ENCODE measurements at places on chromosomes 4 and X. TPM values are rescaled to one million over a fixed set of nuclear protein-coding genes. Genes with fewer than 3 reads are reported as not detected.

The TLR1 gene
- 0.07 TPM for total RNA-seq

The ATP10D gene
- 4.9 TPM for total RNA-seq

The MAGEB2 gene
- not detected for total RNA-seq

The SOWAHD gene
- total RNA-seq, result 3.8 TPM

DNA sequence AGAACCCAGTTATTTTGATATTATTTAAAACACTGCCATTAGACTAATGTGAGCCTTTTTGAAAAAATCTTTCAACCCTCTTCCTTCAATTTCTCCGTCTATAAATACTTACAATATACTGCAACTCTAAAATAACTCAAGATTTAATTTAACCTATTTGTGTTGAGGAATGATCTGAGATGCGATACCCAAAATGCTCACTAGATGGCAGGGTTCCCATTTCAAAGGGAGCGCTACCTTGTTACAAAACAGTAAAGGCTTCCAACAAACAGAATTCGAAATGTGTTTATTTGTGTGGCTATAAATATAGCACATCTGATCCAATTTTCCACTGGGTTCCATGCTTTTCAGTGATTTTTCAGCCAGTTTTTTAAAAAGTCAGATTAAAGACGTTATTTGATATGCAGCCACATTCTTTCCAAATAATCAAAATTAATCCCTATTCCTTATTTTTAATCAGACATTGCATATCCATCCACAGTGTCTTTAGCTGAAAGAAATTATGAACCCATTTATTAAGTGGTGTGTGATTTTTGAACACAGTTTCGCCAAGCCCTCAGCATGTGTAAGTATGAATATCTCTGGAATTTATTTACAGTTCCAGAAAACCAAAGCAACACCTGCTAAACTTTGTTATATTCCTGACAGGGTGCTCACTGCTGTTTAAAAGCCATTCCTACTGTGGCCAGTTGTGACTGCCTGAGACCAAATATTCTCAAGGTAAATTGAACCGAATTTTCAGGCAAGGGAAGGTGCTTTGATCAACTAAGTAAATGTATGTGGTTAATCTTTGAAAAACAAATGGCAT lies 668.0 kb upstream of the LCORL start:
- H3K36me3 ChIP-seq, result no peaks in the 10 kb centered on the region
- peaks cover 36% of the 10 kb centered on the region for H3K4me1 ChIP-seq
- DNase-seq, result peak; percentile 79
- H3K4me3 ChIP-seq, result no peak overlapping the region
- H3K27me3 ChIP-seq, result no peaks in the 10 kb centered on the region

GRCh38 chr4:79757600-79757999 lies 315.4 kb downstream of the ANTXR2 start:
- no peak overlapping the region for H3K27ac ChIP-seq
- no peak overlapping the region for H3K4me3 ChIP-seq
- no peaks in the 10 kb centered on the region for H3K27me3 ChIP-seq
- H3K4me1 ChIP-seq, result no peaks in the 10 kb centered on the region

- no peak for DNase-seq
- H3K4me3 ChIP-seq, result no peak overlapping the region
- H3K4me1 ChIP-seq, result peaks cover 3% of the 10 kb centered on the region
- no peaks in the 10 kb centered on the region for H3K36me3 ChIP-seq
These were observed 68.6 kb downstream of the NHS start for GRCh38 chrX:17443556-17443955.

GRCh38 chr4:113007151-113007550 lies 42.3 kb upstream of the ANK2 start:
- DNase-seq, result no peak
- H3K27me3 ChIP-seq, result no peaks in the 10 kb centered on the region
- no peaks in the 10 kb centered on the region for H3K36me3 ChIP-seq

DNA sequence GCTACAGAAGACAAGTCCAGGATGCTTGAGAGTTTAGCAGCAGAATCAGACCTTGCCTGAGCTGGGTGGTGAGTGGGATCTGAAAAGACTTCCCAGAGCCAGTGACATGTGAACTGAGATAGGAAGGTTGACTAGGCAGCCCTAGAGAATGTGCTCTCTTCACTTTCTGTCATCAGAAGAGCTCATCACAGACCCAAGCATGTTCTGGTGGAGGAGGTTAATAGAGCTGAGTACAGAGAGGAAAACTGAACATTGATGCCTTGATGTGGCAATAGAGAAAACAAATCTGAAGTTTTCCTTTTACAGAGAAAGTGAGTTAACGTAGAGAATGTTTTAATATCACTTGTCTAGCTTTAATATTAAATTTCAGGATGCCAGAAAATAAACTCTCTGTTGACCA lies 17.1 kb downstream of the ADGRL3 start:
- H3K4me3 ChIP-seq, result no peak overlapping the region
- H3K27ac ChIP-seq, result no peak overlapping the region
- no peaks in the 10 kb centered on the region for H3K4me1 ChIP-seq
- DNase-seq, result no peak
- no peaks in the 10 kb centered on the region for H3K27me3 ChIP-seq

GRCh38 chr4:54187148-54187547 lies 41.9 kb upstream of the PDGFRA start:
- no peaks in the 10 kb centered on the region for H3K27me3 ChIP-seq
- no peak overlapping the region for H3K4me3 ChIP-seq
- DNase-seq, result no peak
- no peaks in the 10 kb centered on the region for H3K36me3 ChIP-seq

DNA sequence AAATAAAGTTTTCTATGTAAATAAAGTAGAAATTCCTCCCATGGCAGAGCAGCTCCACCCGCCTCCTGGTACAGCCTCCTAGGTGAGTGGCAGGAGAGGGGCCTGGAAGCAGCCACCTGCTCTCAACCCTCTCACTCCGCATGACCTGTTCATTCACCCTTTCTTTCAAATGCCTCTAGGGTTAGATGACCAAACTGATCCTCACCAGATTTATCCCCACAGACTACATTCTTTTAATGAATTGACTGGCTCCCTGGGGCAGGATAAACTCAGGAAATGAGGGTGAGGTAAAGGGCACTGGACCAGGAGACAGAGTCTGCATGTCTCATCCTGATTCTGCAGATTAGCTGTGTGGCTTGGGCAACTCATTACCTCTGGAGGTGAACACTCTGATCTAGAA lies 32.6 kb upstream of the NKX6-1 start:
- no peak for DNase-seq
- H3K36me3 ChIP-seq, result no peaks in the 10 kb centered on the region
- H3K27me3 ChIP-seq, result no peaks in the 10 kb centered on the region
- H3K4me3 ChIP-seq, result no peak overlapping the region
- no peak overlapping the region for H3K27ac ChIP-seq

DNA sequence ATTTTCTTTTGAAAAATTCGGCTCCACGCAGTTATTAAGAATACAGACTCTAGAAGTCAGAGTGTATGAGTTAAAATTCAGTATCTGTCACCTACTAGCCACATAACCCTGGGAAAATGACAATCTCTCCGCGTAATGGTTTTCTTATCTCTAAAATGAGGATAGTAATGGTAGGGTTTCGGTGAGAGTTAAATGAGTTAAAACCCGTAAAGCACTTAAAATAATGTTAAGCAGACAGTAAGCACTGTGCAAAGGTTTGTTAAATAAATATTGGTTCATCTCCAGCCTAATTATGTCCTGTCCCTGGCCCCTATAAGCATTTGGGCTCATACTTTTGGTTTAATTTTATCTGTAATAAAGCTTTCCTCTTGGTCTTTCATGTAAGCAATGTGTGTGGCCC lies 350.8 kb upstream of the GRIA3 start:
- no peaks in the 10 kb centered on the region for H3K27me3 ChIP-seq
- H3K36me3 ChIP-seq, result no peaks in the 10 kb centered on the region
- no peak for DNase-seq
- no peak overlapping the region for H3K27ac ChIP-seq
- no peaks in the 10 kb centered on the region for H3K4me1 ChIP-seq

DNA sequence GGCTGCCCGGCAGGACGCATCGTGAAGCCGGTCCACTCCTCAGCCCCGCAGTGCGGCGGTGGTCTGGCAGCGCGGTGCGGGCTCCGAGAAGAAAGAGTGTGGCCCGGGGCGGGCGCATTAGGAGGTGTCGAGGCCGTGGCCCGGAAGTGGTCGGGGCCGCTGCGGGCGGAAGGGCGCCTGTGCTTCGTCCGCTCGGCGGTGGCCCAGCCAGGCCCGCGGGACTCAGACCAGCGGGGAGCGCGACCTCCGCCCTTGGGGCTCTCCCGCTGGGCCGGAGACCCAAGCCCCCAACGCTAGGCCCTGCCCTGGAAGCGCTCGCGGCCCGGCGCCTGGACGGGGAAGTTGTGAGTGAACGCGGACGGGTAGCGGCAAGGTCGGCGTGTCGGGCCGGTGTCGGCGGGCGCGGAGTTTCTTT lies 60.0 kb downstream of the HS3ST1 start:
- no peak overlapping the region for H3K27ac ChIP-seq
- no peaks in the 10 kb centered on the region for H3K27me3 ChIP-seq
- H3K36me3 ChIP-seq, result no peaks in the 10 kb centered on the region
- no peak overlapping the region for H3K4me3 ChIP-seq
- no peak for DNase-seq
- H3K4me1 ChIP-seq, result no peaks in the 10 kb centered on the region

- no peak for DNase-seq
- no peaks in the 10 kb centered on the region for H3K4me1 ChIP-seq
- no peaks in the 10 kb centered on the region for H3K36me3 ChIP-seq
- H3K27me3 ChIP-seq, result no peaks in the 10 kb centered on the region
- H3K4me3 ChIP-seq, result no peak overlapping the region
These were observed 100.0 kb upstream of the PRKG2 start for GRCh38 chr4:81314897-81315470.

DNA sequence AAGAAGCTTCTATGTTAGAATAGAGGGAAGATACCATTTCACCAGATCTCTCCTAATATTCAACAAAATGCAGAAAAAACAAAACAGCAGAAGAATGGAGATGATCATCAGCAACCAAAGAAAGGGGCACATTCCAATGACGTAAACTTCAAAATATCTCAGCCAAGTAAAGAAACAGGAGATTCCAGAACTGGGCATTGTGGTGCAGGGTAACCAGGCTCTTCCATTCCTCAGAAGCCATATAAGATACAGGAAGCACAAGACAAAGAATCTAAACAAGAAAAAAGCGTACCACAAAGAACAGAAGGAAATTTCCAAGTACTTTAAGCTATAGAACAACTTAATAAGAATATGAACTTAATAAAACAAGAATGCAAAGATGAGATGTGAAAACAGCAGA lies 6.9 kb upstream of the ARMCX4 start:
- no peaks in the 10 kb centered on the region for H3K36me3 ChIP-seq
- H3K27ac ChIP-seq, result no peak overlapping the region
- H3K4me1 ChIP-seq, result no peaks in the 10 kb centered on the region
- DNase-seq, result no peak

- no peak overlapping the region for H3K27ac ChIP-seq
- H3K36me3 ChIP-seq, result no peaks in the 10 kb centered on the region
- no peak for DNase-seq
These were observed 119.2 kb downstream of the RAPGEF2 start for GRCh38 chr4:159222043-159222552.

All from GM23338 (cell line).